Right renal cortex interstitium (tissue), 3 donors: ENCODE measurements at places on chromosomes 4 and X.

DNA sequence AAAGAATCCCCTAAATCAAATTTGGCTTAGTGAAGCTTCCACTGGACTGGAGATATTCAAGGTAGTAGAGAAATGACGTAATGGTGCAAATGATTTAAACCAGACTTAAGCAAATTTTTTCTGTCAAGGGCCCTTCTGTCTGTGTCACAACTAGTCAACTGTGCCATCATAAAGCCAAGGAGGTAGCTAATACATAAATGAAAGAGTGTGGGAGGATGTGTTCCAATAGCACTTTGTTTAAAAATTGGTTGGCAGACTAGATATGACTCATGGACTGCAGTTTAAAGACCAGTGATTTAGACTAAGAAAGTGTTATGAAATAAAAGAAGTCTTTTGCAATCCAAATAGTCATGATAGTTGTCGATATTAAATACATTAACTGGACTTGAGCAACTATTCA lies 24.3 kb upstream of the TEX13C start:
- no peak for DNase-seq

GRCh38 chrX:21225643-21226042 lies 148.6 kb upstream of the CNKSR2 start:
- DNase-seq: no peak

DNA sequence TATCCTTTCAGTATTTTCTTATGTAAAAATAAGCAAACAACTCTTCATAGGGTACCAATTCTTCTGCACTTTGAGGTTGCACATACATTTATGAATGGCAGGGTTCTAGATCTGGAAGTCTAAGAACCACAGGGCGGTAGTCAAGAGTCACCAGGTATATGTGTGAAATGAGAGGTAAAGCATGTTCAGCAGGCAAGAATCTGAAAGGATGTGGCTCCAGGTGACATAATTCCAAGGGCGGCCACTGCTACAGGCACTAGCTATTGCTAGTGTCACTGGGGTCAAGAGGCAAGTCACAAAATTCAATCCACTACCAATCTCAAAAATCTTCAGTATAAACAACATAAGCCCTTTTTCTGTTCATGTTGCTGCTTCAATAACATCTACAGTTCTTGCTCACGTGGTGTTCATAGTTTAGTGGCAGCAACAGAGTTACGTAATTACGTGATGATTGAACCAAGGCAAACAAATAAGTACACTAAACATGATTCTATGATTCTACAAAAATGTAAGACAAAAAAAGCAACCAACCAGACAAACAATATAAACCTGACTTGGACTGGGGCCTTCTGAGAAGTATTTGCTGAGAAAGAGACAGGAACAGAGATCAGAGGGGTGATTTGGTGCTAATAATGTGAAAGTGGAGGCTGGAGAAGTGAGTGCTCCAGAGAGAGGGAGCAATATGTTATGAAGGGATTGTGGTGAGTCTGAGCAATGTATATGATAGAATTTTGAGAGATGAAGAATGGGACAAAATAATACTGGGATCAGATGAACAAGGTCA lies 101.7 kb downstream of the NAA11 start:
- no peak for DNase-seq

DNA sequence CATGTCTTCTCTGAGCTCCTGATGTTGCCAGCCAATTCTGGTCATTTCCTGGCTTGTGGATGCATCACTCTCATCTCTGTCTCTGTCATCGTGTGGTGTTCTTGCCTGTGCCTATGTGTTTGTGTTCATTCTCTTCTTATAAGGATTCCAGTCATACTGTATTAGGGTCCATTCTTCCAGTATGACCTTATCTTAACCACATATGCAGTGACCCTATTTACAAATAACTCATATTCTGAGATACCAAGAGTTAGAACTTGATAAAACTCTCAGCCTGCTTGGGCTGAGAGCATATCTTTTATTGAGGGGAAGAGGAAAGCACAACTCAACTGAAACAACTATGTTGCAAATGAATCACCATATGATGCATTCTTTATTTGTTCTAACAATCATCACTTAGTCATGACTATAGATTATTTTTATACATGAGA lies 189.0 kb upstream of the ANXA10 start:
- no peak for DNase-seq

GRCh38 chr4:38242822-38243387 lies 282.7 kb downstream of the PTTG2 start:
- no peak for DNase-seq
